ENCODE measurements at places on chromosomes 5 and 9.

DNA sequence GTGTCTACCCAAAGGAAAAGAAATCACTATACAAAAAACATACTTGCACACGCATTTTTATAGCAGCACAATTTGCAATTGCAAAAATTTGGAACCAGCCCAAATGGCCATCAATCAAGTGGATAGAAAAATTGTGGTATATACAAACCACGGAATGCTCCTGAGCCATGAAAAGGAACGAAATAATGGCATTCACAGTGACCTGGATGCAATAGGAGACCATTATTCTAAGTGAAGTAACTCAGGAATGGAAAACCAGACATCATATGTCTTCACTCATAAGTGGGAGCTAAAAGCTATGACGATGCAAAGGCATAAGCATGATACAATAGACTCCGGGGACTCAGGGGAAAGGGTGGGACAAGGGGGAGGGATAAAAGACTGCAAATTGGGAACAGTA, 78.4 kb downstream of the ENC1 start:
- DNase-seq: no peak

DNA sequence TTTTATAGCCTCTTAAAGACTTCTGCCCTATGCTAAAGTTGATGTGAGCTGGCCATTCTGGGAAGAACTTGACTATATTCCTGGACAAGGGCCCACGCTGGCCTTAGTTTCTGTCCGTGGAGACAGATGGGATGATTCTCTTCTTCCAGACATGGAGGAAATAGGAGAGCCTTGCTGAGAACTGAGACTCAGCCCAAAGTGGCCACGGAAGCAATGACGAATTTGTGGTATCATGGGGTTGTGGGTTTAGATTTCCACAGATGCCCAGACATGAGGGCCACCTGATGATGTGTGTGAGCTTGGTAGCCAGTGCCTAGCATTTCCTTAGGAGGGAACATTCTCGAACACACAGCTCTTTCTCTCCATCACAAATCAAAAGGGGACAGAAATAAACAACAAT, 309.1 kb downstream of the NSG2 start:
- no peak for DNase-seq

DNA sequence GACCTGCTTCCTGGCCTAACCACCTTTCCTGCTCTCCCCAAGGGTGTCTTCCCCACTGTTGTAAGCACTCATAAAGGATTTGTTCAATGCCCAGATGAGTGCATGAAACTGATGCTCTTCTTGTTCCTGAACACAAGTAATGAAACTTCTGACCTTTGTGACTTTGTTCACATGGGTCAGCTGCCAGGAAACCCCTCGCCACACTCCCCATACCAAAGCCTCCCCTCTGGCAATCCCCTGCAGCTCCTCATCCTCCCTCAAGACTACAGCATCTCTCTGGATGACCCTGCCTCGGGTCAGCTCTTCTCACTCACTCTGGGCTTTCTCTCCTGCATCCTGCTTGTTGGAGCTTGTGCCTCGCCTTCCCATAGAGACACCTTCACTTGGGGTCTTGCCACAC, 72.2 kb upstream of the SPTLC1 start:
- DNase-seq: no peak

DNA sequence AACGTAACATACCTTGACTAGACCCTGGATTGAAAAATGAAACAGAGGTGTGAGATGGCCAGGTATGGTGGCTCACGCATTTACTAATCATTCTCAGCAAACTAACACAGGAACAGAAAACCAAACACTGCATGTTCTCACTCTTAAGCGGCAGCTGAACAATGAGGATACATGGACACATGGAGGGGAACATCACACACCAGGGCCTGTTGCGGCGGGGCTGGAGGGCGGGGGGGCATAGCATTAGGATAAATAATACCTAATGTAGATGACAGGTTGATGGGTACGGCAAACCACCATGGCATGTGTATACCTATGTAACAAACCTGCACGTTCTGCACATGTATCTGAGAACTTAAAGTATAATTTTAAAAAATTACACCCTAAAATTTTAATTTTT, 15.9 kb downstream of the RAPGEF6 start:
- no peak for DNase-seq

DNA sequence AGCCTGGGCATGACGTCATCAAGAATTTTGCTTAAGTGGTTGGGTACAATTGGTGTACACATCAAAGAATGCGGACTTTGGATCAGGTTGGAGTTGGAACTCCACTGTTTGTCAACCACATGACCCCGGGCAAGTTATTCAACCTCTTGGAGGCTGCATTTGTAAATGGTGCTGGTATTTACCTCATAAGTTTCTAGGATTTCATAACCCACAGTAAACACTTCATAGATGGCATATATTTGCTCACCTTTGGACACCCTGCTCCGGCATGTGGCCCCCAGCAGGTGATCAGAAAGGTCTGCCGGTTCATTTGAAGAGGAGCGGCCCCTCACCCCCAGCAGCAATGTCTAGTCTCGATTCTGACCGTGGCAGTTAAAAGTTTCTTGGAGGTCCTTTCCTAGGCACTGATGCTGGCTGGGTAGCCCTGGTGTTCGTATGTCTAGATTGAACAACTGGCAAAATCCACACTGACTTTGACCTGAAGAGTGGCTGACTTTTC, 60.6 kb downstream of the IL6ST start:
- DNase-seq: no peak

DNA sequence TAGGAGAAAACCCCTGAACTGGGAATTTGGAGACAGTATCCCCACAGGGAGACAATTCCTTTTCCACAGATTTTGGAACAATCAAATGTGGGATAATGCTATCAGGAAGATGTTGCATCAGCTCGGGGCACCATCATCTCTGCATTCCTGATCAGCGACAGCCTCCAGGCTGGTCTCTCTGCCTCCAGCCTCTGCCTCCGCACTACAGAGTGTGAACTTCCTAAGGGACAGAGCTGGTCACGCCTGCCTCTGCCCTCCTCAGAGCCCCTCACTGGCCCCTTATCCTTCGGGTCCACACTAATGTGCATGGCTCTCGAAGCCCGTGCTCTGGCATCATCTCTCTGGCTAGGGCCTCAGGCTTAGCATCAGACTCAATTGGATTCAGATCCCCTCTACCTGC, 8.6 kb downstream of the FOXI1 start:
- no peak for DNase-seq

- DNase-seq: no peak
These were observed 121.8 kb downstream of the XRCC4 start for GRCh38 chr5:83199126-83199525.

DNA sequence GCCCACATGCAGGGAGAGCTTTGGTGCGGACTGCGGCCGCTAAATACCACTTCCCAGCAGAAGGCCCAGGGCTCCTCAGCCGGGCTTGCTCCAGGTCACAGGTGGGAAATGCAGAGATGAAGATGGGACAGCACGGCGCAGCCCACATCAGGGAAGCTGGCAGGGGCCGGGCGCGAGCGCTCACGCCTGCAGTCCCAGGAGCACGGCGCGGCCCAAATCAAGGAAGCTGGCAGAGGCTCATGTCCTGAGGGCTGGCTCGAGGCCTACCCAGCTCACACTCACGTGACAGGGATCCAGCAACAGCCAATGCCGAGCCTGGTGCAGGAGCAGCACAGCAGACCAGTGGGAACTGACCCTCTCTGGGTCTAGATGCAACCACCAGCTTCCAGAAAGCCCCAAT, 16.3 kb downstream of the LPCAT1 start:
- no peak for DNase-seq

DNA sequence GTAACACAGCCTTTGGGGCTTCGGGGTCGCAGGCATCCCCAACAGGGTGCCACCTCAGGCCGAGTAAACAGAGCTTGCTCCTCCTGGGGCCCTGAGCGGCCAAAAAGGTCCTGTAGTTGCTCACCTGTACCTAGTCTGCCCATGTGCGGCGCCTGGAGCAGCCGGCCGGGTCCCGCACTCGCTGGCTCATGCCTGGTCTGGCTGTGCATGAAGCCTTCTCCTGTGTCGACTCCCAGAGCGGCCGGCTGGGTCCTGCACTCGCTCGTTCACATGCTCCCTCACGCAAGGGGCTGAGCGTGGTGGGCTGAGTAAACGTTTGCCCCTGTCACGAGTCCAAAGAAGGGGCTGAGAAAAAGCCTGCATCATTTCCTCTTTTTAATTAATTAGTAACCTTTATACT, 162.4 kb upstream of the TUT7 start:
- DNase-seq: no peak

- no peak for DNase-seq
These were observed 16.1 kb upstream of the DRD1 start for GRCh38 chr5:175460126-175460525.

GRCh38 chr9:86201474-86202337, 57.8 kb downstream of the C9orf153 start:
- DNase-seq: no peak

GRCh38 chr5:158301186-158301585, 442.2 kb upstream of the CLINT1 start:
- DNase-seq: no peak

DNA sequence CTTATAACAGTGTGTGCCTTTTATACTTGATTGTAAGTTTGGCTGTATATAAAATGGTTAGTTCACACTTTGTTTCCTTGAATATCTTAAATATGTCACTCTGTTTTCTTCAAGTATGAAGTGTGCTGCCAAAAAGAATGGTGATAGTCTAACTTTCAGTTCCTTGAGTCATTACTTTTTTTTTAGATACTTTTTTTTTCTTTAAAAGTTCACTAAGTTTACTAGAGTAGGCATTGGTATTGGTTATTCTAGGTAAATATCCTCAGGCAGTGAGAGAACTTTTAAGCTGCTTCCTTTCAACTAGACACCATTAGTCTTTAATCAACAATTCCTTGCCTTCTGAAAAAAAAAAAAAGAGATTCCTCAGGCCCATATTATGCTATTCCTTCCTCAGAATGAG, 41.9 kb downstream of the SPEF2 start:
- DNase-seq: no peak

DNA sequence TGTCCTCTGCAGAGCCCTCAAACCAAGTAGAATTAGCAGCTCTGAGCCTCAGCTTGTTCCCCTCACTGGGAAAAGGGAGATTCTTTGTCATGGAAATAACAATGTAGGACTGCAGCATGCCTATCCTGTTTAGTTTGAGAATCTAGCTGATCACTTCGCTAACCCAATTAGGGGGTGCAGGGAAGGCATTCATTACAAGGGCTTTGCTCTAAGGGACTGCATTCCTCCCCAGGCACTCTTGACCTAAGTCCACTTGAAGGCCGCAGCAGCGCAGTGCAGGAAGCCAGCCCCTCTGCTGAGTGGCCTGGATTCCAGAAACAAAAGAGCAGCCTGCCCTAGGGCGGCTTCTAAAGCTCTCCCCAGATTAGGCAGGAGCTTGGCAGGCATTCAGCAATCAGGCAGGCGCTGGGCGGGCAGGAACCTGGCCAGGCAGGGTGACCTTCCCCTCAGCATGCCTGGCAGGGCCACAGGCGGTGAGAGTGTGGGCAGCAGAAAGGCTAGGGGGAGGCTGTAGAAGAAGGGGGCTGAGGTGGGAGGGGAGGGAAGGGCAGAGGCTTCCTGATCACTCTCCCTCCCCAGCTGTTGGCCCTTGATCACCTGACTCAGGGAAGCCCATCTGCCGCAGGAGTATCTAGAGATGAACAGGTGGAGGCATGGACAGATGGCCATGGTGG, 24.8 kb downstream of the CCNJL start:
- no peak for DNase-seq

- DNase-seq: no peak
These were observed 8.7 kb downstream of the PPP6C start for GRCh38 chr9:125180876-125181275.

All from stimulated activated CD8-positive, alpha-beta memory T cell treated with anti-CD3 and anti-CD28 coated beads, Interleukin-7, amount 100 ng/mL, for 1 hour (primary cell).